NCI-H524 treated with DMSO at 0.1 percent for 48 hours (cell line): ENCODE measurements at places on chromosomes 6 and 20.

DNA sequence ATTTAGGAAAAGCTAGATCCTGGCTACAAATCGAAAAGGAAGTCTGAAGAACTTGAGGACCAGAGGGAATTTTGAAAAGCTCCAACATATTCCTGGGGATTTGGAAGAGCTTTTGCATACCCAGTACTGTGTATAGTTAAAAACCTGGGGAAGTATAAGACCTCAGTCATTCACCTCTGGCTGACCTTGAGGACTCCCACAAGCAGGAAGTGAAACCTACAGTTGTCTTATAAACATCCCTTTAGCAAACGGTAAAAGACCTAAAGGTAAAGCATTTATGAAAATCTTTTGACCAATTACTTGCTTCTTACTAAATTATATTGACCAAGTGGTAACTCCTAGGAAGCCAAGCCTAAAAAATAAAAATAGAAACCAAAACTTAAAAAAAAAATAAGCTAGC, 175.0 kb downstream of the HAO1 start:
- no peak for DNase-seq

DNA sequence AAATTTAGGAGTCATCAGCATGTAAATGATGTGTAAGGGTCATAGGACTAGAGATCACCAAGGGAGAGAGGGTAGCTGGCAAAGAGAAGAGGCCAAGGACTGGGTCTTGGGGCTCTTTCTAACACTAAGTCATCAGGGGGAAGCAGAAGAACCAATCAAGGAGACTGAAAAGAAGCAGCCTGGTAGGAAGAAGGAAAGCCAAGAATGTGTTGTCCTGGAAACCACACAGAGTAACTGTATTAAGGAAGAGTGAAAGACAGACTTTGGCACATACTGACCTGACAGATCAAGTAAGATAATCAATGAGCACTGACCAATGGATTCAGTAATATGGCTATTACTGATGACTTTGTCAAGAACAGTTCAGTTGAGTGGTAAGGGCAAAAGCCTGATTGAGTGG, 42.3 kb upstream of the LAMA4 start:
- no peak for DNase-seq

- no peak for DNase-seq
These were observed 1.2 kb downstream of the TAB2 start for GRCh38 chr6:149318581-149319286.

DNA sequence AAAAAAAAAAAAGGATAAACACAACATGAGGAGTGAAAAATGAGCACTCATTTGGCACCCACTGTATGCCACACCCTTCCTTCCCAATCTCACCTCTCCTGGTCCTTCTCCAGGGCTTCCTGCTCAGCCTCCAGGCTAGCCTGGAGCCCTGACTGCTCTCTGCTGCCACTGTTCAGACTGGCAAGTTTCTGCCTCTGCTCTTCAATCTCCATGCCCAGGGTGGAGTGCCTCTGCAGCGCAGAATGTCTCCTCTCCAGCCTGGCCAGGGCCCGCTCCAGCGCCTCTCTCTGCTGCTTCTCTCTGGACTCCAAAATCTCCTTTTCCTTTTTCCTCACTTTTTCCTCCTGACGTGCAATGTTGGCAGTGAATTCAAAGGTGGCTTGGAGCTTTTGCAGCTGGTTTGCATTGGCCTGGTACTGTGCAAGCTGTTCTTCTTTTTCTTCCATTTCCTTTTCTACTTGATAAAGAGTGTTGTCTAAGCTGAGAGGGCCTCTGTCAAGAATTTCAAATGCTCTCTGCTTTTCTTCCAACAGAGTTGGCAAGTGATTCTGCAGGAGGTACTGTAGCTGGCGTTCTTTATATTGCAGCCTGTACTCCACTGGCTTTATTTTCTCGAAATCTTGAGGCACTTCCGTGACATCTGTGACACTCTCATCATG, 194.4 kb downstream of the KIF16B start:
- no peak for DNase-seq

GRCh38 chr6:5706124-5707033, 300.3 kb downstream of the NRN1 start:
- DNase-seq: no peak

DNA sequence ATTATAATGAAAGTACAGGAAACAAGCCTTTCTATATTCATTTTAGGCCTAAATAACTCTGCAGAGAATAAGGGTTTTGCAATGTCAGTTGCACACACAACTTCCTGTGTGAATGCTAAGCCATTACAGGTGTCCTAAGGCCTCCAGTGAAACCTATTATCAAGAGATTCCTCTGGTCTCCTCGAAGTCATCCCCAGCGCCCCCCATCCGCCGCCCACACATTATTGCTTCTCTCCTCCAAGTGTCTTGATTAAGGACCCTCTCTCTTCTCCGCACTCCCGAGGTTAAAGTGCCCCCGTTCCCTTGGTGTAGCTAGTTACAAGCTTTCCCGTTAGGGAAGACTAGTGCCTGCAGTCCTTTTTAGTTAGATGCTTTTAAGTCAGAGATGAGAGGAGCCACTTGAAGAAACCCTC, 1.3 kb downstream of the HIVEP2 start:
- DNase-seq: no peak

- DNase-seq: no peak
These were observed 753.9 kb downstream of the COL12A1 start for GRCh38 chr6:74451953-74452352.

- no peak for DNase-seq
These were observed 9.9 kb upstream of the MMP9 start for GRCh38 chr20:45998761-45999160.

DNA sequence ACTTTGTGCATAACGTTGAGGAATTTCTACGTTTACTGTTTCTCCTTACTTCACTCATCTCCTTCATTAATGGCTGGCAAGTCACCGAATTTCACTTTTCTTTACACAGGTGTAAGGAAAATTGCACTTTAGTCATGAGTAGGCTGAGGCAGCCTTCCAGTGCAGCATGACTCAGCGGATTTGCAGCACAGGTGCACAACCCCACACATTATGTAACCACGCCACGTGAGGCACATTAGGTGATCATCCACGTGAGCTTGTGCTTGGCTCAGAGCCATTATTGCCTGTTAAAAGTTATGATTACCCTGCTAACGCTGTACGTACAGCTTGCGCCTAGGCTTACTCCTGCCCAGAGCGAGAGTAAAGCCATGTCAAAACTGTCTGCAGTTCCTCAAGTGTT, 158.8 kb downstream of the NKAIN2 start:
- no peak for DNase-seq

DNA sequence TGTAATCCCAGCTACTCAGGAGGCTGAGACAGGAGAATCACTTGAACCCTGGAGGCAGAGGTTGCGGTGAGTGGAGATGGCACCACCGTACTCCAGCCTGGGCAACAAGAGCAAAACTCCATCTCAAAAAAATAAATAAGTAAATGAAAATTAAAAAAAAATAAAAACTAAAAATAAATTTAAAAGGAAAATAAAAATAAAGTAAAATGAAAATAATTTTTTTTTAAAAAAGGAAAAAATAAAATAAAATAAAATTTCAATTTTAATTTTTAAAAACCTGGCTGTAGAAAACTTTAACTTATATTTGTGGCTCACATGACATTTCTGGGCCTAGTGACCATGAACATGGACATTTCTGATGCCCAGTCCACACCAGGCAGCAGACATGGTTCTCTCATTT, 16.1 kb downstream of the HCK start:
- no peak for DNase-seq

GRCh38 chr6:168516944-168517741, 76.2 kb downstream of the SMOC2 start:
- DNase-seq: no peak

DNA sequence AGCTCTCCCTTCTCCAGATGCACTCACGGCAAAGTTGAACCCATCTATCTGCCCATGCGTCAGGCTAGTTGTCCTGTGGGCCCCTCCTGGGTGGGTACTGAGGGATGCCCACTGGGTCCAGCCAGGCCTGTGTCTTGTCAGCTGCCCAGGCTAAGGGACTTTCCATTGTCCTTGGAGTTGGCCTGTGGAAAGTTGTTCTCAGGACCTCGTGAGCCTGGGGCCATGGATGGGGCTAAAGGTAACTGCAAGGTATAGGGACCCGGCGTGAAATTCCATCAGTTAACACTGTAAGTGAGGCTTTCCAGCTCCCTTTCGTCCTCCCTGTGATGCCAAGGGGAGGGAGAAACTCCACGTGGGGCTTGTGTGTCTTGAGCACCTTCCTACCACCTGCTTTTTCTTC, 126.5 kb downstream of the CEBPB start:
- no peak for DNase-seq

DNA sequence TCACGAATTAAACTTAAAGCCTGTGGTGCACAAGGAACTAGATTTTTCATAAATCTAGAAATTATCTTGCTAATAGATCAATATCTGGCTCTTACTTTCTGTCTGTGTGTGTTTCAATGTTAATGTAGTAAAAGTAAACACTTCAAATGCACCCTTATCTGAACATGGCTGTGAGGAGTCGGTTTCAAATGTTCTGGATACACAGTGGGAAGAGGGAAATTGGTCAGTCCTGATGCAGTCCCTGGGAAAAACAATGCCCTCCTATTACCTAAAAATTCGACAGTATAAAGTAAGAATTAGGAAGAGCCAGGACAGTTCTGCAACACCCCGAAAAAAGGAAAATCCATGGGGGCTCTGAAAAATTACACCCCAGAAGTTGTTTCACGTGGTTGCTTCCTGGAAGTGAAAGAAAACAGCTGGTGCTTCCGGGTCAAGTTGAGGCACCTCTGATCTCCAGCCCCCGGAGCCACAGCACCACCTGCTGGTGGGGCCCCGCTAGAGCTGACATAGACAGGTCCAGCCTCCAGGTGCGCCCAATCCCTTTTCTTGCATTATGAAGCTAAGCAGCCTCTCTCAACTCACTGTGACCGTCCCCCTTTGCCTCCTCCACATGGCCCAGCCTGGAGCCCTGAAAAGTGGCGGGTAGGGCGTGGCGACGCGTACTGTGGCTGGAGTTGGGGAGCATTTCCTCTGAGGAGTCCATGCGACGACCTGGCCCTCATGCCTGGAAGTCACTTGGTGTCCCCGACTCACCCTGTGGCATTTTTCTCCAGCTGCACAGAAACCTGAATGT, 8.3 kb downstream of the SEMG2 start:
- no peak for DNase-seq

DNA sequence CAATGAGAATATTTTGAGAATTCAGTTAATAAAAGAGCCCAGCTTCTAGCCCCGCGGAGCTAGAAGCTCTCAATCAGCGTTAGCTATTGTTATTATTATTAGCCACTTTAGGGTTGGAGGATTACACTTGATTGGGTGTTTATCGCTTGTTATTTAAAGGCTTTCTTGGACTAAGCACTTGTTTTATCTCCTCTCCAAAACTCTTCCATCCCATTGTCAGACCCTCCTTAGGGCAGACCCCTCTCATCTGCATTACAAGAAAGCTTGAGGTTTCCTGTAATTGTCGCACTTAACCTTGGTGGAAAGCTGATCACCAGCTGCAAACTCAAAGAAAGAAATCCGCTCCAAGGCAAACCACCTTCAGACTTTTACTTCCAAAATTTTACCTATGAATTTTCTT, 4.8 kb downstream of the DPPA5 start:
- DNase-seq: no peak

DNA sequence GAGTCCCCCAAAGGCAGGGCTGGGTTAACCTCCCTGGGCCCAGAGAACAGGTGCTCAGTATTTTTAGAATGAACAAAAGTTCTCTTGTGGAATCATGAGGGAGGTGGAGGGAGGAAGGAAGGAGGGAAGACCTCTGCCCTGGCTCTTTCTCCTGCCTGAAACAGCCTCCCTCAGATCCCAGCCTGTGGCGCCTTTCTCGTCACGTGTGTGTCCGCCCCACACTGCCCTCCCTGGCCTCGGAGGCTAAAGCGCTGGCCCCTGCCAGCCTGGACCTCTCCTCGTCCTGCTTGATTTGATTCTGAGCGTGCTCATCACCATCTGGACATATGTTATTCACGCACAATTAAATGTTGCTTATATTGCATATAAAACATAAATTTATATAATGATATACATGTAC, 40.9 kb downstream of the PHACTR3 start:
- DNase-seq: no peak

GRCh38 chr6:16450285-16450684, 211.9 kb downstream of the GMPR start:
- DNase-seq: no peak

DNA sequence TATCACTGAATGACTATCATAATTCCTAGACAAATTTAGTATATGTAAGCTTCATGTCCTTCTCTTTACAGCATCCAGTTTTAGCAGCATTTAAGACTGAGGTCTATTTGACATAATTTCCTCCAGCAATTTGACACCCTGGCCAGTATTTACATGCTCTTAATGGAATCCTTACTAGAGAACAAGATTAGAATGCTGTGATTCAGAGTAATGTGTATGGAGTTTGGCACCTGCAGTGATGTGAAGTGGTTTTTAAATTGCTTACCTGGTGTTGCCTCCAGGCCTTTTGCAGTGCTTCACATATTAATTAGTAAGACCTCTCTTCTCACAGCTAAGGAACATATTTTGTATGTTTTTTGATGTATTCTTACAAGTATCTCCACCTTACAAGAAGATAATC, 9.8 kb downstream of the NKX2-4 start:
- DNase-seq: no peak

- DNase-seq: no peak
These were observed 290.2 kb downstream of the PHACTR1 start for GRCh38 chr6:13006578-13007300.

DNA sequence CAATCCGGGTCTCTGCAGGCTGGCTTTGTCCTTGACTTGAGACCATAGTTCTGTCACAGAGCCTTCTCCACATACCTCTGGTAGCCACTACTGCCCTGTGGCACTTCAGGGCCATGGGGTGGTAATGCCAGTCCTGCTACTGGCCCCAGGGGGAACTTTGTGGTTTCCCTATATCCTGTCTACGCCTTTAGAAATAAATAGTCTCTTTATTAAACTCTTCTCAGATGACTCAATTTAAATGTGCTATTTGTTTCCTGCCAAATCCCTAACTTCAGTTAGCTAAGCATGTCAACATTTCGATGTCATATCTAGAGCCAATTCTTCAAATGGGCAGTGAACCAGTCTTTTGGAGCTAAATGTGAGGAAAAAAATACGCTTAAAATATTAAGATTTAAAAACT, 60.1 kb downstream of the SEL1L2 start:
- no peak for DNase-seq

GRCh38 chr20:39778847-39779604, 816.9 kb downstream of the DHX35 start:
- no peak for DNase-seq

GRCh38 chr6:111503660-111504059, 20.6 kb upstream of the REV3L start:
- DNase-seq: no peak

DNA sequence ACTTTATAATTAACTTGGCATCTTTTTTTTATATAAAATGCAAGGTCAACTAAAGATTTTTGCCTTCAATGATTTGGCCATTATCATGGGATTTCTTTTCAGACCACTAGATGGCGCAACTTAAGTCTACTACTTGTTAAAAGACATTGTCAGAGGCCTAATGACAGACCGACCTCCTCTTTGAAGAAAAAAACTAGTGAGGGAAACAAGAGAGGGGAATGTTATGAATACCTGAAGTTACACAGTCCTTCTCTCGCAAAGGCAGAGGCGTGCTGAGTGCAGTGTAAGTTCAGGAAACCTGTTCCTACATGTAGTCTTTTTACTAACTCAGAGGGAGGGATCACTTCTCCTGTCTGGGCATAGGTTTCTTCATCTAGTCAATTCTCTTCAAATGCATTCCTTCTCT, 9.3 kb downstream of the TRAPPC3L start:
- no peak for DNase-seq

GRCh38 chr6:55397986-55398385, 70.7 kb downstream of the GFRAL start:
- DNase-seq: no peak
